ENCODE measurements at places on chromosomes 4 and X.

GRCh38 chr4:6771229-6771671, 11.3 kb upstream of the KIAA0232 start:
- no peak for DNase-seq

DNA sequence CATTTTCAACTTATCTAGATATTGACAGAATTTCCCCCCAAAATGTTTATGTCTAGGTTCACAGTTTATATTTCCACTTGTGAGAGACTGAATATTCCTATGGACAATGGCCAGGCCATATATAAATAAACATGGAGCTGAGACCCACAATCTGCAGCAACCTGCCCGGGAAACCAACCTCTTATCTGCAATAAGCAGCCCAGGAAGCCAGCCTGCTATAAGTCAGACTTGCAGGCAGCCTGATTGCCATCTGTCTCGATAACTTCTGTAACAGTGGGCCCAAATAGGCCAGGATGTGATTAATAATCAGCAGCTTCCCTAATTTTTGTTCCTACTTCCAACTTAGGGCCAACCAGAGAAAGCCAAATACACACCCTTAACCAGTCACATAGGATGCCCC, 5.2 kb upstream of the NAP1L5 start:
- DNase-seq: no peak

- DNase-seq: no peak
These were observed 24.4 kb downstream of the CDKL2 start for GRCh38 chr4:75605928-75606327.

DNA sequence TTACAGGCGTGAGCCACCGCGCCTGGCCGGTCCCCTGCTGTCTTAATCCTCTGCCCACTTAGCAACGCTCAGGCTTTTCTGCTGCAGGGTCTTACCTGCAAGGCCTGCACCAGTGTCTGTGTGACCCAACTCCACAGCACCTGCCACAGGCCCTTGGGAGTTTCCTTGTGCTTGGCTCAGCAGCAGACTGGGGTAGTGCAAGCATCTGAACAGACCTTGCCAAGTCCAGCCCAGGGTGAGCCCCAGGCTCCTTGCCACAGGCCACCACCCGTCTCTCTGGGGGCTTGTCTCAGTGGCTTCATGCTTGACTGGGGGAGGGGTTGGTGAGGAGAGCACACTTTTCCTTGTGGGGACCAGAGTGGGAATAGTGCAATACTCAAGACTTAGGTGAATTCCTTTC, 87.0 kb downstream of the FAM193A start:
- DNase-seq: no peak

DNA sequence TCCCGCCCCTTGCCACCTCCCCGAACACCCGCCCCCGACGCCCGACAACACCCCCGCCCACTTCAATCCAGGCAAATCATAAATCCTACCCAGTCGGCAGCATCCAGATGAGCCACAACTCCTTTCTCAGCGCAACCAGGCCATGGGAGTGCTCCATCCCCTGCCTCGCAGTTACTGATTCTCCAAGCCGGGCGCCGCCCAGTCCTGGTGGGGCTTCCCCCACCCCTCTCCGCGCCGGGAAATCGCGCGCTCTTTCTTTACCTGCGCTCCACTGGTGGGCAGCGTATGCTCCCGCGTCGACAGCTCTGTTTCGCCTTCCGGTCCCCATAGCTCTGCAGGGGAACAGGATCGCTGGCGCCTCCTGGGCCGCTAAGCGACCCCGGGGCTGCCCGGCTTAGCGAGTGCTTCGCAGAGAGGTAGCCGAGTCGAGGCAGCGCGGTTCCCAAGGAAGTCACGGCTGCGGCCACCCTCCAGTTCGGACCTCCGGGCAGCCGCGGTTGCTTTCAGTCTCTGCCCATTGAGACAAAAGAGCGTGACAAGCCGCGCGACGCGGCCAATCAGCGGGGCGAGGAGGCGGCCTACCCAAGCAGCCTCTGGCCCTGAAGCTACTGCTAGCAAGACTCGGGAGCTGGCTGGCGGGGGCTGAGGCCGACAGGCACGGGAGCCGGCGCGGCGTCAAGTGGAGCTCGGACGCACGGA, 43.7 kb upstream of the TMSB15B start:
- peak; percentile 77 for DNase-seq

DNA sequence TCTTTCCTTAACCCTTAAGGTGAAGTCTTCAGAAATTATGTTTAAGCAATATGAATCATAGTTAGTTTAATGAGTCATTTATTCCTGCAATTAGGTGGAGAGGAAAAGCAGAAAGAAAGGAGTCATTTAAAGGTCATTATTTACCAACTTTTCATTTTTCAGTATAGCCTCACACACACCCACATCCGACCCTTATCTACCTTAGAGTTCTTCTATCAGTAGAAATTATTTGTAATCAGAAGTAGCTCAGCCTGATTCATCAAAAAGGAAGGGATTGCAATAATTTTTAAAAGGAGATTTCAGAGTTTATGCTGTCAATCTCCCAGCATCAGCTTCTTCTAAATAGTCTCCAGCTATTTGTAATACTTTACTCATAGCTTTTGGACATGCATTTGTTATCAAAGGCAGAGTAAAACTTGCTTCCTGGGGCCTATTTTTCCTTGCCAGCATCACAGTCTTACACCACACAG, 5.9 kb downstream of the ANXA10 start:
- DNase-seq: no peak

DNA sequence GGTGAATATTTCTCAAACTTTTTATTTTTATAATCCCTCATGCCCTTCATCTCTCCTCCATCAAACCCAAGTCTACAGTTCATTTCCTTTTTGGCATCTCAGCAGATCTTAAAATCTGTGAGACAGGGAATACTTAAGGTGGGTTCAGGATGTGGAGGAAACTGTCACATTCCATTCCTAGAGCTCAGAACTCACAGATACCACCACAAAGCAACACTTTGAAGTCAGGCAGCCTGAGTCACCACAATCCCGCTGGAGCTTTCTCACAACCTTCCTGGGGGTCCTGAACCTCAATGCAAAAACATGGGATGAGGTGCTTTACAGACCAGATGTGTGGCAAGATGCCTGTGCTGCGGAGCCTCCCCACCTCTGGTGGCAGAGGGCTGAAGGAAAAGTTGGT, 63.2 kb downstream of the HHIP start:
- no peak for DNase-seq

- no peak for DNase-seq
These were observed 102.1 kb upstream of the MID1IP1 start for GRCh38 chrX:38699121-38699520.

- no peak for DNase-seq
These were observed 181.6 kb downstream of the LARP7 start for GRCh38 chr4:112818594-112818965.
